ENCODE measurements at places on chromosomes 3 and 15. TPM values are rescaled to one million over a fixed set of nuclear protein-coding genes. Genes with fewer than 3 reads are reported as not detected.

Gene LRRC31
- not detected for total RNA-seq

GRCh38 chr15:90883976-90884718 lies at the start of gene FES:
TSS of gene FES (plus strand) at chr15:90884504. CDS start at chr15:90885046, 542 bp downstream.
- DNase-seq = peak; percentile 71

DNA sequence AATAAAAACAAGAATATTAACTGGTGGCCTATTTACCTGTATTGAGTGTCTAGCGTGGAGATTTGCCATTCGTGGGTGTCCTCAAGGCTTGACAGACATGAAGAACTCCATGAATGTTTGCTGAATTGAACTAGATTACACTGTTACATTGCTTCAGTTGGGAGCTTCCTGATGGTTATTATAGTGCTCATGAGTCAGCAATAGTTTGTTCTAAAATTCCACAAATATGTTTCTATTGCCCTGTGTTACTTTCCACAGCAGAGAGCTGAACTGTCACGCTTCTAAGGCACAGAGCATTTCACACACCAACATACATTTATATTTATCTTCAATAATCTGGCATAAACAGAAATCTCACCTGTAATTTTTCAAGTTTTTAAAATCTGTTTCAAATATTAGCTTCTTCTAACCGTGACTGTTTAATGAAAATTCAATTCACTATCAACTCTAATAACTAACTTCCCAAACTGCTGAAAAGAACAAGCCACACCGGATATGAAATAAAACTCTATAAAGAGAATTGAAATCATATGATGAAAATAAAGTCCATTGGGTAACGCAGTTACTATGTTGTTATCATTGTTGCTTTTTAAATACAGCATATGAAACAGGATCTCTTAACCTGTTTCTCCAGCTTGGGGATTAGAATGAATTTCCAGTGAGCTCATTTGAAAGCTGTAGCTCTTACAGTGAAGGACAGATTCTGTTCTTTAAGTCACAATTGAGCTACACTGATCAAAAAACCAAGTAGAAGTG lies 61.2 kb upstream of the MCF2L2 start:
- DNase-seq = no peak

DNA sequence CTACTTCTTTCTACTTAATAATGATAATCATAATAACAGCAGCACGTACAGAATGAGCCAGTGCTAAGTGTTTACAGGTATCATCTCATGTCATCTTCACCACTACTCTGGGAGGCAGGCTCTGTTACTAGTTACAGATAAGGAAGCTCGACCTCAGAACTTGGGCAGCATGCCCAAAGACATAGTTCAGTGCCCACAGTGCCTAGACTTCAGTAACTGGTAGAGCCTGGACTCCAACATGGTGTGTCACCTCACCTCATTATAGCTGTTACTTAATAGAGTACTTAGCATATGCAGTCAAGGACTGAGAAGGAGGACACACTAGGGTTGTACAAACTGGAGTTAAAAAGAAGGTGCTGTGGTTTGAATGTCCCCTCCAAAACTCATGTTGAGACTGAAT lies 7.6 kb downstream of the GADL1 start:
- DNase-seq = no peak

Gene TIGIT
- total RNA-seq = not detected

DNA sequence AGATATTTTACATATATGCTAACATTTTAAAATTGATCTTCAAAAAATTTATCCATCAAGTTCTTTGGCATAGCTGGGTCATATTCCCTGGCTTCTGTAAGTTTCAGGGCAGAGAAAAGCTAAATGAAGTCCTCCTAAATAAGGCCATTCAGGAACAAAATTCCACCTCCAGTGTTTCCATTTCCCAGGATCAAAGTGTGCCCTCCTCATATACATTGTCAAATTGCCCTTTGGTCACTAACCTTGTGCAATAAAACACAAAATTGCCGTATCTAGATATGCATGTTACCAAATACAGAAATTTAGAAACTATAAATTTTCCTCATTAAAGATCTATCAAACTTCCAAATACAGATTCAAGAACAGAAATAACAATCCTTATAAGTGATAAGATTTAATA lies 10.6 kb downstream of the CEP152 start:
- no peak for DNase-seq

DNA sequence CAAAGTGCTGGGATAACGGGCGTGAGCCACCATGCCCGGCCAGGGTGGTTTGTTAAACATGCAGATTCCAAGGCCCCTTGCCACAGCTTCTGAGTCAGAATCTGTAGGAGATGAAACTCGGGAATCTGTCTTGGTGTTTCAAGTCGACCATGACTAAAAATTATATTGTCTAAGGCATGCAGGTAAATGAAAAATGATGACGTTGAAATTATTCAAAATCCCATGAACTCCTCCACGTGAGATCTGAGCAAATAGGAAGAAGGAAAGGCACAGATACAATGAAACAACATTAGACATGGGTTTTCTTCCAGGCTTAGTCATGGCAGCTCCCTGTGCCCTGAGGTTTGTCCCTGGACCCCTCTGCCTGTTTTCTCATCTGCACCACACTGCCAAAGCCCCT lies 172.0 kb upstream of the CMC1 start:
- DNase-seq = no peak

Gene FBN1
- total RNA-seq = 78.8 TPM

Gene GOLGA8G
- total RNA-seq = not detected

GRCh38 chr3:126034481-126035361 lies 49.2 kb downstream of the SLC41A3 start:
- no peak for DNase-seq

DNA sequence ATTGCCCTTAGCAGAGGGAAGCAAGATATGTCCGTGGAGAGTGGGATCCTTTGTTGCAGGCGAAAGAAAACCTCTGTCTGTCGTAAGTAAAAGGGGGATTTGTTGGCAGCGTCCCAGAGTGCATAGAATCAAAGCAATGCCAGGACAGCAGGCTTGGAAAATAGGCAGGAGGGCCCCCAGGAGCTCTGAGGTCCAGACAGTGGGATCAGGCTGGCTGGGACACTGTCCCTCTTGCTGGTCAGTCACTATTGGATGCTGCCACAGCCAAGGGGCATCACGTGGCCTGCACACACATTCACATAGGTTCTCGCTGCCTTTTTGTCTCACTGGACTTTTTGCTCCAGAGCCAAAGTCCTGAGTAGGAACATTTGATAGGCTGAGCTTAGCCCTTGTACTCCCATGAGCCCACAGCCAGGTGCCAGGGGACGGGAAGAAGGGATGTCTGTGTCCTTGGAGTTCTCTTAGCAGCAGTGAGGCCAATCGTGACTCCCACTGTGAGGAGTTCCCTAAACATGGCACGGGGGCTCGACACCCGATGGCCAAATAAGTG lies 10.7 kb downstream of the MUC20 start:
- no peak for DNase-seq

DNA sequence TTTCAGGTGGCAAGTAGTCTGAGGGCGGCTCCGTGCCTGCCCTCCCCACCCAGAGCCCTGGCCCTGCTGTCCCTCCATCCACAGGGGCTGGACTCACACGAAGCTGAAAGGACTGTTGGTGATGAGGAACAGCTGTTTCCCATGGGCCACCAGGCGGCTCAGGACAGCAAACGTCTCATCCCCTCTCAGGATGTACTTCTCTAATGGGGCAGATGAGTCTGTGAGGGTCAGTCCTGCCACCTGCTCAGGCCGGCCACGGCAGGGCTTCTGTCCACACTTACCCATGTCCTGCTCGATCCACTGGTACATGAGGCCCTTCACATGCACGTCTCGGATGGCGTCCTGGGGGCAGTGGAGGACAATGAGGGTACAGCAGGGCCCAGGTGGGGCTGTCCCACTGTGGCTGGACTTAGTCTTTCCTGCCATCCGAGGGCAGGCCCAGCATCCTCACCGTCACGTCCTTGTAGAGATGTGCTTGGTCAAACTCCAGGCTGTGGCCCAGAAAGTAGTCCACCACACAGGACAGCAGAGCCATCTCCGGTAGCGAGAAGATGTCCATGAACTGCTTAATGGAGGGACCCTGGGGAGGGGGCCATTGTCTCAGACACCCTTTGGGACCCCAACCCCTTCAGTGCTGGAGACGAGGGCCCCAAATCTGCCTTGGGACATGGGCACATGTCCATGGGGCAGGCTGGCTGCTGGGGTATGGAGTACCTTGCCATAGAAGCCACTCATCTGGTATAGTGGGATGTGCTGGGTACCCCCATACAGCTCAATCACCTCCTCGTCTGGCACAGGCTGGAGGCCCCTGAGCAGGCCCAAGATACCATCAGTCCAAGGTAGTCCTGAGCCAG lies 5.7 kb downstream of the NT5DC2 start:
- no peak for DNase-seq

DNA sequence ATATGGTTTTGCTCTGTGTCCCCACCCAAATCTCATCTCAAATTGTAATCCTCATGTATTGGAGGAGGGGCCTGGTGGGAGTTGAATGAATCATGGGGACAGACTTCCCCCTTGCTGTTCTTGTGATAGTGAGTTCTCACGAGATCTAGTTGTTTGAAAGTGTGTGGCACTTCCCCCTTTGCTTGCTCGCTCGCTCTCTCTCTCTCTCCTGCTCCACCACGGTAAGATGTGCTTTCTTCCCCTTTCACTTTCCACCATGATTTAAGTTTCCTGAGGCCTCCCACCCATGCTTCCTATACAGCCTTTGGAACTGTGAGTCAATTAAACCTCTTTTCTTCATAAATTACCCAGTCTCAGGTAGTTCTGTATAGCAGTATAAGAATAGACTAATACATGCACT lies 60.7 kb downstream of the GSK3B start:
- DNase-seq = no peak

Gene GOLGA8S
- total RNA-seq = not detected

Gene JMJD7
- 18.3 TPM for total RNA-seq

Gene CRYGS
- 1.1 TPM for total RNA-seq

Gene TTLL13
- total RNA-seq = not detected
